ENCODE measurements at places on chromosomes 2 and 18. TPM values are rescaled to one million over a fixed set of nuclear protein-coding genes. Genes with fewer than 3 reads are reported as not detected.

DNA sequence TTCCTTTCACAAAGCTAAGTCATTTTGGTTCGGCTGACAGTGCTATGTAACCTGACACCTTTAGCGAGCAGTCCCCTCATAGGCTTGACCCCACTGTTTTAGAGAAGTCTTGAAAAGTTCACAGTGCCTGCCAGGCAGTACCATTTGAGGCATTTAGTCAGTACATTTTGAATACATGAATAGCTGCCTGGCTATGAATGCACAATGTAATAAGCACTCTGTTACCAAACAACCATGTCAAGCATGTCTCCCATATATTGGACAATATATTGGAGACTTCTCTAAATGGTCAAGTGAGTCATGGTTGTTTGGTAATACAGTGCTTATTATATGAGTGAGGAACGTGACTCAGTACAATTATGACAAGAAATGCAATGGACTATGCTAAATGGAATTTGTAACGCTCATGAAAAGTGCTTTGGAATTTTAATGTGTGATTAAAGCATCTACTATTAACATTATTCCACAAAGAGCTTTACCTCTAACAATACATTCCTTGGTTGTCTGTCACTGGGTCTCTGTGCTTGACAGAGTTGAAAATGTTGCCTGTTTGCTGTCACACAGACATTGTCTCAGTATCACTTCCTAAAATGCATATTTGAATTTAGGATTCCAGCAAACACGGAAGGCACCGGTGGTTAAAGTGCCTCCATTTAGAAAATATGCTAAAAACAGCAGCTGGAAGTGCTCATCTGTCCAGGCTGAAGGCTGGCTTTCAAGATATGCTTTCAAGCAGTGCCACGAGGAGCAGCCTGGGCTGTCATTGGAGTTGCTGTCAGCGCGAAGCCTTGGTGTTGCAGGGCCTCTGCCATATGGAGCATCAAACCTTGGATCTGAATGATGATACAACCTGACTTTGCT is 458.6 kb downstream of the FBXO15 start:
- H3K4me1 ChIP-seq, result no peaks in the 10 kb centered on the region
- no peak overlapping the region for H3K27ac ChIP-seq
- no peak overlapping the region for H3K4me3 ChIP-seq
- no peak for DNase-seq
- no peaks in the 10 kb centered on the region for H3K27me3 ChIP-seq
- H3K36me3 ChIP-seq, result no peaks in the 10 kb centered on the region

DNA sequence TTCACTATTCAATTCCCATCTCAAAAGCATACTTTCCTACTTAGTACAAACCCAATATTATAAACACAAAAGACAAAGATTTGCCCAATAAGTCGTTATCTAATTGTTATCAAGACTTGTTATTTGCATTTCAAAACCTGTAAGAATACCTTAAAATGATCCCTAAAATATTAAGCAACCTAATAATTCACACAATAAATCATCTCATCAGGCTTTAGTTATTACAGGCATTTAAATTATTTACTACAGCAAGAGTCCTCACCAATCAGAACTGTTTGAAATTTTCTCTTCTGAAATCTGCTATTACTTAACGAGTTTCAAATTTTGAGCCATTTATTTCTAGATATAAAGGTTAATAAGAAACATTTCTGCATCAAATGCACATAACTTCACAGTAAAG is 1.6 kb downstream of the CCDC88A start:
- no peaks in the 10 kb centered on the region for H3K36me3 ChIP-seq
- H3K27ac ChIP-seq, result peak overlapping the region; percentile 19
- peaks cover 18% of the 10 kb centered on the region for H3K4me1 ChIP-seq
- no peak for DNase-seq
- H3K4me3 ChIP-seq, result peak overlapping the region; percentile 82

ERLEC1 gene
- total RNA-seq, result 59.7 TPM

DNA sequence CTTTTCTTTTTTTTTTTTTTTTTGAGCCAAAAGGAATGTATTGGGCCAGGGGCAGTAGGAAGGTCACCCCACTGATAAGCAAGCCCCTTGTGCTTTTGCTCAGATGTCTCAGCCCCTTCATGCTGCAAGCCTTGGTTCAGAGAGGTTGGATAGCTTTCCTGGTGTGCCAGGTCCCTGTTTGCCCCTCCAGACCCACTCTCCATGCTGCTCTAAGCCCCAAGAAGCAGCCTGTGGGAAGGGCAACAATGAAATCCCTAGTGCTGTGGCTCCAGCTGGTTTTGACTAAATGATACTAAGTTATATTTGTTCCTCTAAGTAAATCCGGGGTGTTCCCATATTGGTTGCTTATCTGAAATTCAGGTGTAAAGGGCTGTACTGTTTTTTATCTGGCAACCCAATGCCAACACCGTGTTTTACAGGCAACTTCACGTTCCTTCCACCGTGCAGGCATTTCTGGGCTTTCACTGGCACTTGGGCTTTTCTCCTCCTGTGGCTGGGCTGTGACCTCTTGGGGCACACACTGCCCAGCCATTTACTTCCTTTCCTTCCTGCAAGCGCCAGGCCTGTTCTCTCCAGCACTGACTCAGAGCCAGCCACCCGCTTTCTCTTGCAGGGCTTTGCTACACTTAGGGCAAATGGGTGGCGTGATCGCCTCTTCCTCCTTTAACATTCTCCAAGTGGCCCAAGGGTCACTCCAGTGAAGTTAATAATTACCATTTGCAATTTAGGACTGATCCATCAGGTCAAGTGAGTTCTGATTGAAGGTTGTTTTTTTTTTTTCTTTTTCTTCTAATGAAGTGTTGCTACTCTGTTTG is 21.6 kb downstream of the MERTK start:
- no peak overlapping the region for H3K4me3 ChIP-seq
- peak; percentile 90 for DNase-seq

DNA sequence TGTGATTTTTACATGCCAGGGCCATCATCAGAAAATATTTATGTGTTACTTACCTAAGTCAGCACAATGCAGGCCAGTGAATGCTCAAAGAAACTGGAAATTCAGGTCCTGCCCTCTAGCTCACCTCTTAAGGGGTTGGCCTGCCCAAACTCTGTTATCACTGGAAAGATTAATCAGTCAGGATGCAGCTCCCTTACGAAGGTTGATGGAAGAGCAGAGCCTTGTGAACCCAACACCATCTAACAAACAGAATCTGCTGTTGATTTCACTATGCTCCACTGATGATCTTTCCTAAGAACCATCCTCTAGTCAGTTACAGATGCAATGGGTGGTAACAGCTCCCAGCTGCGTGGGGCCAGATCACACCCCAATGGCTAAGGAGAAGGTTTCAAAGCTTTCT is 38.2 kb downstream of the SOX11 start:
- H3K27me3 ChIP-seq, result no peaks in the 10 kb centered on the region
- no peak for DNase-seq
- no peak overlapping the region for H3K4me3 ChIP-seq
- H3K4me1 ChIP-seq, result no peaks in the 10 kb centered on the region
- H3K36me3 ChIP-seq, result no peaks in the 10 kb centered on the region

AGAP1 gene
- total RNA-seq, result 36.2 TPM

DNA sequence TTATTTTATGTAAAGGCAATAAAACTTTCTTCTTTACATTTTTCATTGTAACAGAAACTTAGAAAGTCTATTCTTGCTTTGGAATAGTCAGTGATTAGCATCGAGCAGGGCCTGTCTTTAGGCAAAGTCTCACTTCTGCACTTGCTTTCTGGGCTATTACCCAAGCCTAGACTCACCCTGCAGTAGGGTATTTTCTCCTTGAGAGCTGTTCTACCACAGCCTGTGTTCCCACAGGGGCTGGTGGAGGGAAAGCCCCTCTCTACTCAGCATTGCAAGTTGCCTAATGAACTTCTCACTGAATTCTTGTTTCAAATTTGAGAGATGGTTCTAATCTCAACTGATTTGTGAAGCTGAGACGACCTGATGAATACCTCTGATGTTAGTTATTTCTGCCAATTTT is 111.7 kb upstream of the KLHL14 start:
- no peak for DNase-seq
- no peaks in the 10 kb centered on the region for H3K27me3 ChIP-seq
- H3K4me1 ChIP-seq, result no peaks in the 10 kb centered on the region
- no peaks in the 10 kb centered on the region for H3K36me3 ChIP-seq
- H3K4me3 ChIP-seq, result no peak overlapping the region
- H3K27ac ChIP-seq, result no peak overlapping the region

DNA sequence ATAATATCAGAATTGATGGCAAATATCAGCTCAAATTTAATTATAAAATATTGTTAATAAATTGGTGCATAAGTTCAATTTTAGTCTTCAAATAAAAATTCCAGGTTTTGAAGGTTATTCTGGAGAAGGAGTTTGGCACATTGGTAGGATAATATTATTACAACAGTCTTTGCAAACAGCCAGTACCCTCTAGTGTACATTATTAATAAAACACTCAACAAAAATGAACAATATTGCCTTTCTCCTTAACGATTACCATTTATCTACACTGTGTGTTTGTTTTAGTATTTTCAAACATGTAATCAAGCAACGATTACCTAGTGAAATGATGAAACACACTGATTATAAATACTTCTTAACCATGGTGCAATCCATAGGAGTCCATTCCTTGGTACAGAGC is 334.0 kb upstream of the FSIP2 start:
- H3K27ac ChIP-seq, result no peak overlapping the region
- H3K4me1 ChIP-seq, result no peaks in the 10 kb centered on the region
- no peaks in the 10 kb centered on the region for H3K27me3 ChIP-seq
- no peaks in the 10 kb centered on the region for H3K36me3 ChIP-seq
- H3K4me3 ChIP-seq, result no peak overlapping the region

DNA sequence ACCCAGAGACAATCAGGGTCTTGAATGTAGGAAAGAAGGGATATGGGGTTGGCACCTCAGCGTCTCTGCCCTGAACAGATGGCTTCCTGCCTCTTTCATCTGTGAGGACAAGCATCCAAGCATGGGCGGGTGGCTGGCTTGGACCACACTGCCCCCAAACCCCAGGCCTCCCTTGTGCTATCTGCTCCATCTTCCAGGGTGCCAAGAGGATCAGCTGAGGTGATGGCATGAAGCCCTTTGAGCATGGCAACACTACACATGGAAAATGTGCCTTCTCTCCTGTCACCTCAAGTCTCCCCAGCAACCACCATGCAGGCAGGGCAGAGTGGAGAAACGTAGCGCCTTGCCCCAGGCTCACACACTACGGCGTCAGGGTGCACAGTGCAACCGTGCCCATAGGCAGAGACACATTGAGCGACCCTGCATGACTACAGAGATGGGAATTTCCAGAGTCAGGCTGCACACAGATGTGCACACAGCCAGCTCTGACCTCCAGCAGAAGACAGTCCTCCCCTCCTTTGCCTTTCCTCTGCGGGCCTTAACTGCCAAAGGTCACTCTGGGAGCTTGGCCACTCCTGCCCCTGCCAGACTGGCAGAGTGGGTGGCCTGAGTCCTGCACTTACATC is 1.5 kb downstream of the KCNIP3 start:
- no peaks in the 10 kb centered on the region for H3K4me1 ChIP-seq
- no peak for DNase-seq
- no peaks in the 10 kb centered on the region for H3K27me3 ChIP-seq
- H3K36me3 ChIP-seq, result no peaks in the 10 kb centered on the region

- H3K27me3 ChIP-seq, result peaks cover 7% of the 10 kb centered on the region
- H3K4me3 ChIP-seq, result no peak overlapping the region
- H3K27ac ChIP-seq, result no peak overlapping the region
Measured at GRCh38 chr2:128494640-128495321, 176.1 kb upstream of the HS6ST1 start.

DNA sequence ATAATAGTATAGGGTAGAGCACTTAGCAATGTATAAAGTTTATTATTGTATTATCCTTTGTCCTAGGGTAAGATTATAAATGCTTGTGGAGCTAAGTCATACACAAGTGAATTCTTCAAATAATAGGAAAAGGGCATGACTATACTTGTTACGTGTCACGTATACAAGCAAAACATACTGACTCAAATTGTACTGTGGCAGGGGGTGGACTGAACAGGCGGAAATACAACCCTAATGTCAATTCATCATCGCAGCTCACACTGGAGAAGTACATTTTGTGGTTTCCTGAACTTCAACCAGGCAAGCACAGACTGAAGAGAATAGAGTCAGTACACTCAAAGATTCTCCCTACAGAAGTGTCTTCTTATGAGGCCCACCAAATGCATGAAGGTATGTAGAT is 201.0 kb downstream of the MBD2 start:
- no peak for DNase-seq
- no peak overlapping the region for H3K4me3 ChIP-seq
- no peaks in the 10 kb centered on the region for H3K36me3 ChIP-seq
- no peaks in the 10 kb centered on the region for H3K4me1 ChIP-seq
- H3K27ac ChIP-seq, result no peak overlapping the region
- no peaks in the 10 kb centered on the region for H3K27me3 ChIP-seq

RAD51AP2 gene
- not detected for total RNA-seq

- H3K4me1 ChIP-seq, result no peaks in the 10 kb centered on the region
- H3K4me3 ChIP-seq, result no peak overlapping the region
- DNase-seq, result no peak
- no peaks in the 10 kb centered on the region for H3K27me3 ChIP-seq
Measured at GRCh38 chr18:21364471-21364870, 122.4 kb downstream of the GREB1L start.

DNA sequence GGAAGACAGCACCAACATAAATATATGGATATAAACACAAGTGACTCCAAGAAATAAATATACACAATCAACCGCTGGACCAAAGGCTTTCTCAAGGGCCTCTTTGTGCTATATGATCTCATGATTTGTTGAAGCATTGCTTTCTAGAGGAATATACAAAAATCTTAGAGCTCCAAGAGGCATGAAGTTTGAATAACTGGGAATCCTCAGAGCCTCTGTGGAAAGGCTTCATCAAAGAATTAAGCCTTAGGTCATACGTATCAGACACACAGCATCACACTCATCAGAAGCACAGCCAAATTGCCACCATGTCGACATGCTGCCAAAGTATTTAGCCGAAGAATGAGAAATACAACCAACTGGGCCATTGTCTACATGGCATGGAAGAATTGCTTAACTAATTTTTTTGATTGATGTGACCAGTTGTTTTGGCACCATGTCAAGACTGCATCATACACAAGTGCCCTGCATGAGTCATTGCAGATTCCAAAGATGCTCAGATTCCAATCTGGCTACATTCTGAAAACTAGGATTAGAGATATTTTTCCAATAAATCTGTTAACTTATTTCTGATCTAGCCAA is 860.6 kb upstream of the ZEB2 start:
- DNase-seq, result no peak
- no peak overlapping the region for H3K27ac ChIP-seq
- H3K4me3 ChIP-seq, result no peak overlapping the region
- no peaks in the 10 kb centered on the region for H3K4me1 ChIP-seq
- H3K36me3 ChIP-seq, result no peaks in the 10 kb centered on the region

GRCh38 chr2:31270822-31271231 is 36.9 kb downstream of the EHD3 start:
- no peaks in the 10 kb centered on the region for H3K36me3 ChIP-seq
- H3K27me3 ChIP-seq, result no peaks in the 10 kb centered on the region
- H3K4me3 ChIP-seq, result no peak overlapping the region
- DNase-seq, result no peak

EN1 gene
- total RNA-seq, result 0.15 TPM
